Neural progenitor cell (in vitro differentiated cells): ENCODE measurements at places on chromosomes 2 and 18. TPM values are rescaled to one million over a fixed set of nuclear protein-coding genes. Genes with fewer than 3 reads are reported as not detected.

The RPRM gene
- total RNA-seq = 0.51 and 1.3 TPM in 2 replicates

DNA sequence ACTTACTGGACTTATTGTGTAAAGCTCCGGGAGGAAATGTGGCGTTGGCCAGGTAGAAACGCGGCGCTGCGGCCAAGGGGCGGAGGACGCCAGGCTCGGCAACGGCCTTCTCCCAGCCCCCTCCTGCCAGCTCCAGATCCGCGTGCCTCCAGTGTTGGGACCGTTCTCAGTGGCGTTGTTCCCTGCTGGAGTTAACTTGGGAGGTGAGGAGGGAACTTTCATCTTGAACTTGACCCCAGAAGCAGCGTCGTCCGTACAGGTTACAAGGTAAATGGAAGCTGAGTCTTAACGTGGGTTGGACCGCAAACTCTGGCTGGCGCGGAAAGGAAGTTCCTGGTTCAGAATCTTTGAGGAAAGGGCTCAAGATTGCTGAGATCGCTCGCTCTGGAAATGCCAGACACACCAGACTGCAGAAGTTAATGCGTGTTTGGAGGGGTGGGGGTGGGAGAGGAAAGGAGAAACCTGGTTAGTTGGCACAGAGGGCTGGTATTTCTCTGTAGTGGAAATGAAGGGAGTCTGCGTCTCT is 1.3 kb downstream of the TANC1 start:
- H3K4me1 ChIP-seq = peaks cover 22% of the 10 kb centered on the region
- H3K4me3 ChIP-seq = peak overlapping the region; percentile 83
- DNase-seq = peak; percentile 41
- H3K36me3 ChIP-seq = no peaks in the 10 kb centered on the region

The UGT1A8 gene
- total RNA-seq = not detected in 2 replicates

GRCh38 chr2:118185210-118186109 is 97.2 kb downstream of the INSIG2 start:
- peak overlapping the region; percentile 38 for H3K27ac ChIP-seq
- DNase-seq = peak; percentile 77
- peak overlapping the region; percentile 53 for H3K4me3 ChIP-seq
- peaks cover 17% of the 10 kb centered on the region for H3K4me1 ChIP-seq
- H3K27me3 ChIP-seq = peaks cover 6% of the 10 kb centered on the region
